ENCODE measurements at places on chromosomes 7 and 10.

- DNase-seq: no peak
Measured at GRCh38 chr7:121873289-121874194, 581 bp downstream of the PTPRZ1 start.

DNA sequence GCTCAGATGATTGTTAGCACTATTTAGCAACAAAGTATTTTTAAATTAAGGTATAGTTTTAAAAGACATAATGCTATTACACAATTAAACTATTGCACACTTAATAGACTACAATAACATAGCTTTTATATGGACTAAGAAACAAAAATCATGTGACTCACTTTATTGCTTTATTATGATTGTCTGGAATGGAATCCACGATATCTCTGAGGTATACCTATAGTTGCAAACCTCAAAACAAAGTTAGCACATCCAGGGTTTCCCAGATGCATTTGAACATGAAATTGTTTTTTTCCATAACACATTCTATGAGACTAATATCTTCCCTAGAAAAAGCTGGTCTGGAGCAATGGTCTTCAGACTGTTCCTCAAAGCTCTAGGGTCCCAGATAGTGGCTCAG, 18.3 kb upstream of the RPEL1 start:
- DNase-seq: no peak

GRCh38 chr10:87966459-87966858, 103.0 kb downstream of the PTEN start:
- no peak for DNase-seq

GRCh38 chr7:2941216-2941859, 97.2 kb upstream of the GNA12 start:
- DNase-seq: no peak

- no peak for DNase-seq
Measured at GRCh38 chr10:107807836-107808235, 643.3 kb upstream of the SORCS1 start.

- DNase-seq: no peak
Measured at GRCh38 chr10:127833804-127834203, 58.9 kb downstream of the CLRN3 start.

DNA sequence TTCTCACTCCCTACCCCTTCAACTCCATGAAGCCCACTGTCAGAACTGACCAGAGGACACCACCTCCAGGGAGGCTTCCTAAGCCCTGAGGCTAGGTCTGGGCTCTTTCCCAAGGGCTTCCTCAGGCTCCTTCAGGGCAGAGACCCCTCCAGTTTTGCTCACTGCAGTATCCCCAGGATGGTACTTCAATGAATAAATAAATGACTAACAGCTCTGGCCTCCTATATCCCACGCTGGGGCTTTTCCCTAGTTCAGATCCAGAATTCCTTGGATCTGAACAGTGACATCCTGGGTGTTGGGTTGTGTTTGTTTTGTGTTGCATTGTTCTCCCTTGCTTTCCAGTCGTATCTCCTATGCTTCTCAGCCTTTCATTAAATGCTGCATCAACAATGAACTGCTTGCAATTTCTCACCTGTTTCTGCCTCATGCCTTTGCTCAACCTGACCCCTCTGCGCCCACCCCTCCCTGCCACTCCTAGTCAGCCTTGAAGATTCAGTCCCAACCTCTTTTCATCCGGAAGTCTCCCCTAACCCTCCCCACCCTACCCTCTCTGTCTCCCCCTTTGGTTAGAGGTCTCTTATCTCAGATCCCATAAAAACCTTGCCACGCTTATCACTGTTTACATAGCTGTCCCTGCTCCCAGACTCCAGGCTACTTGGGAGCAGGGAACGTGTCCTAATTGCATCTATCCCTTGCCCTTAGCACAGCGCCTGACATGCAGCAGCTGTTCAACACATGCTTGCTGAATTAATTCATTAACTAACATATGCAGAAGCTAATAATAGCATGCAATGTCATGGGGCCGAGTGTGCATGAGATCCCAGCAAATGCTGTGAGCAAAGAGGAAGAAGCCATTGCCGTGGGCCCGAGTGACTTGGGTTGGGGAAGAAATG, 41.7 kb downstream of the PPP1R3C start:
- DNase-seq: no peak

GRCh38 chr7:84105586-84105985, 89.0 kb downstream of the SEMA3A start:
- no peak for DNase-seq

DNA sequence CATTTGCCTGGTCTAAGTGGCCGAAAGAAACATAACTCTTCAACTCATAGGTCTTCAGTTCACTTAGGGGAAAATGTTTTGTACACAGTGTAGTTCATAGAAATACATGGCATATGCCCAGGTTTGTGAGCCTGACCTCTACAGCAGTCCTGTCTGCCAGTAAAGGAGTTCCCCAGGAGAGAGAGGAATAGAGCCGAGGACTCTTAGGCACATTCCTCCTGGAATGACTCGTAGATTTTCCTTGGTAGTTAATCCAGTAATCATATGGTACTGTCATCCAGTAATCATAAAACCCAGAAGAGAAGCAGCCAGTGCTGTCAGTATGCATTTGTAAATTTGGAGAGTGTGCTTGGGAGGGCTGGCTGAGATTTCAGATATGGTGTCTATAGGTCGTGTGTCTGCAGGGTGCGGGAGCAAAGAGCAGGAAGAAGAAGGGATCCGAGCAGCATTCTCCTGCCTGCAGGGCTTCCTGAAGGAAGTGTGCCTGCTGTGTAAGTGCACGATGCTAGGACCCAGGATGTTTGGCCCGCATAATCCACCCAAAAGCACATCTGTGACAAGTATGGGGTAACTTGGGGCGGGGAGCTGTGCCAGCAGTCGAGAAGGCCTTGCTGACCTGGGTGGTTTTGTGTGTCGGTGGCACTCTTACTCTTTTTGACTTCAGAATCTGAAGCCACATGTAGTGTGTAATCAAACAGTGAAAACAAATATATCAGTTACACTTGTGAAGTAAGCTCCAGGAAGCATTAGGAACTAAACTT, 13.9 kb downstream of the EIF4H start:
- DNase-seq: no peak

DNA sequence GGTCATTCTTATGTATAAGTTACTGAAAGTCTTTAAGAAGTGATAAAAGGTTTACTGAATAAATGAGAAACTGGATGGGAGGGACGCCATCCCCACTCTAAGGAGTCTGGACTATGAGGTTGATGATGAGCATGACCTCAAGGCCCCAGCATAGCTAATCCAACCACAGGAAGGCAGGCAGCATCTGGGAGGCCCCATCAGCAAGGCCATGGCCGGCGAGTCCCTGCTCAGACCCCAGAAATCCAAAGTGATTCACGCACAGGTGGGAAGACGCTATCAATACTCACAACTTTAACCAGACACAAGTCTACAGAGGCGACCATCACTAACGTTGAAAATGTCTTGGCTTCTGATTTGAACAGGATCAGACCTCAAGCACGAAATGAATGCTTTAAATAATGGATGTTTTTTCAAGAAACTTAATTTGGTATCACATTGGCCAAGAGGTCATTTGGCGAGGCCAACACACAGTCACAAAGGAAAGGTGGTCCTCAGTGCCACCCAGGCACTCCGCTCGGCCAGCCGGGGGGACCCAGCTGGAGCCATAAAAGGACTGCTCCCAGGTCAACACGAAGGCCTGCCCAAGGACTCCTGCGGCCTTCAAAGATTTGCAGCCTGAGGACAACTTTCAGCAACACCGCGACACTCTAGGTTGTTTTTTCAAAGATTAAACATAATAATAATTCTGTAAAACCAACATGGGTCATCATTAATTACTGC, 228.5 kb downstream of the PTPRN2 start:
- DNase-seq: no peak
